ENCODE measurements at places on chromosomes 7 and 10. TPM values are rescaled to one million over a fixed set of nuclear protein-coding genes. Genes with fewer than 3 reads are reported as not detected.

The BAG3 gene
- 106 TPM for total RNA-seq

The SPDYE8 gene
- not detected for total RNA-seq

The RELN gene
- 0.39 TPM for total RNA-seq

The DOCK1 gene
- 58.1 TPM for total RNA-seq

The OPALIN gene
- total RNA-seq: not detected

The FANK1 gene
- 0.94 TPM for total RNA-seq

The AHCYL2 gene
- total RNA-seq: 9.2 TPM

DNA sequence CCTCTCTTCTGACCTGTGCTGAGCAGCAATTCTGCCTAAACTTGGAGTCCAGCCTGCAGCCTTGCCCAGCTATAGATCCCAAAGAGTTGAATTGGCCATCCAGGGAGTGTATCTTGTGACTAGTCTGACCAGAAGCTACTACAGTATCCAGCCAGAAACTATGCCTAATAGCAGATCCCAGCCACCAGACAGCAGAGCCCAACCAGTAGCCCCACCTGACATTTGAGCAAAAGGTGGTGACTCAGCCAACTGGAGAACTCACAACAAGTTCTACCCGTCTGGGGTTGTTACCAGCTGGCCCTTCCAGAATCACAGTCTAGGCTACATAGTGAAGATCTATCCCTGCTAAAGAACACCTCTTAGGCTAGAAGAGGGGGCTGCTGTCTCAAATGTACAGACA, 315.0 kb downstream of the CRPPA start:
- DNase-seq: no peak

- no peak for DNase-seq
Observed at GRCh38 chr10:12852687-12853086, 148.8 kb downstream of the CCDC3 start.

GRCh38 chr7:36405409-36405803, 15.7 kb downstream of the ANLN start:
- DNase-seq: no peak

GRCh38 chr10:88343761-88344484, 239.2 kb downstream of the RNLS start:
- no peak for DNase-seq

DNA sequence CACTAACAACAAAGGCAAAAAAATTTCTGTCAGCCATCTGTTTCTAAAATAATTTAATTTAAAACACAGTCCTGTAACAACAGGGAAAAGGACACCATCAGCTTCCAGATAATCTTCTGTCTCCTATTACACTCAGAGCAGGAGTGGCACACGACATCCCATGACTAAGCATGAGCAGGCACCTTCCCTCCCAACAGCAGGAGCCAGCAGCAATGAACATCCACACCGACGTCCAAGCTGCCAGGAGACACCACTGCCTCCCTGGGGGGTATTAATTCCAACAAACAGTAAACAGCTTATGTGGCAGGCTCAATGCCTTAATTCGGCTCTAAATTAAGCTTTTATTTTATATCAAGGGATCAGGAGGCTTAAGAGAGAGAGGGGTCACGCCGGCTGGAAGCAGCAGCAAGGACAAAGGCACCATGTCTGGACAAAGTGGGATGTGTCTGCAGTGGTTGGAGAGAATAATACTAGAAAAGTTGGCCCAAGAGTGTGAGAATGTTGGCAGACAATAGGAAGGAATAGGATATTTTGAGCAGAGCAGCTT, 45.7 kb downstream of the KIAA1549 start:
- peak; percentile 89 for DNase-seq

DNA sequence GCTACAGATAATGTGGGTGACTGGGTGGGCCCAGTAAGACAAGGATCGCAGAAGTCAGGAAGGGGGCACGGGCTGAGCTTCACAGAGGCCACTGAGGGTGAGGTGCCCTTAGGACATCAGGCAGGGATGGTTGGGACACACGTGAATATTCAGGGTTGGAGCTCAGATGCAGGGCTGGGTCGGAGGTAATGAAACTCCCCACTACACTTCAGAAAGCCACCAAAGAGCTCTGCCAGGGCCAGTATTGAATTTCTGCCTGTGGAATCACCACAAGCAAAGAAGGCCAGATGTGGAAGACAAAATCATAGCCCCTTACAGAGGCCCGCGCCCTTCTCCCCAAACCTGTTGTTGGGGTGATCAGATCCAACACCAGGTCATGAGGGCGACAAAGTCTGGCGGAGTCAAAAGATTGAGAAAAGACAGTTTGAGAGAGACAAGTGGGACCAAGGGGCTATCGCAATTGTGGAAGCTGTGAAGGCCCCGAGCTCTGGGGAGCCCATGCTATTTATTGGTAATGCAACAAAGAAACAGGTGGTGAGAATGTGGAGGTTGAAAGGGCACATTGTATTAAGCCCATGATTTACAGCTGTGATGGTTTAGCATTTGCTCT, 42.4 kb downstream of the STRA8 start:
- no peak for DNase-seq

DNA sequence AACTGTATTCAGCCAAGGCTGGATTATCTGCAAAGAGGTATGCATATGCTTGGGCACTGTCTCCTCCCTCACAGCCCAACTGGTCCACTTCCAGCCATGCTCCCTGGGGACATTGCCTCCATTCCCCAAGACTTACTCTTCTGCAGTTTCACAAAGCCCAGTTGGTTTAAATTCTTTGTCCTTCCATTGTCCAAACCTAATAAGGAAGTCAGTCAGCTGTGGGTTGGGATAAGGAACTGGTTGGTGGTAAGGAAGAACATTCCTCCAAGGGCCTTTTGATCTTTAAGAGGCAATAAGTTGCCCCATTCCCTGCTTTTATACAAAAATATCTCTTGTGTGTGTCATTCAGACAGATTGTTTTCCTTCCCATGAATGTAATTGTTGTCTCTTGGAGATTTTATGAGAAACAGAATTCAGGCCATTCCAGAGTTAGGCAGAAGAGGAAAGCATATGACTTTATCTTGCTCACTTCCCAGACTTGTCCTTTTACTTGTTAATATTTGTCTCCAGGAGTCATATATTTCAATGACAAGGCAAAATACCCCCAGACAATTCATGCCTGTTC, 673.7 kb downstream of the SUGCT start:
- peak; percentile 97 for DNase-seq

GRCh38 chr10:103556383-103557007, 63.0 kb downstream of the NEURL1 start:
- no peak for DNase-seq

- no peak for DNase-seq
Observed at GRCh38 chr10:132834311-132834761, 48.4 kb upstream of the NKX6-2 start.

DNA sequence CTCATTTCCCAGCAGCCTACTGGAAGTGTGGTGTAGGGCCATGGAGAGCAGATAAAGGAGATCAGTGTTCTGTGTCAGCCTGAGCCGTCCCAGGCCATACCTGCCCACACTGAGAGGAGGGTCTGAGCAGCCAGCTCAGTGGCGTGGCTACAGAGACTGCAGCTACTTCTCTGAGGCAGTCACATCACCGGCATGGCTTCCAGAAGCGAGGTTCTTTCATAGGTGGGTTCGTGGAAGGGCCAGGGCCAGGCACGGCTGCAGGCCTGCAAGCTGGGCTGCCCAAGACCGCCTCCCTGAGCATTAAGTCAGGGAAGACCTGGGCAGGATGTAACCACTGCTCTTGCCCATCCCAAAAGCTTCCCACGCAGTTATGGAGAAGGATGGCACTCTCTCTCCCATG, 34.9 kb downstream of the LDB3 start:
- no peak for DNase-seq

DNA sequence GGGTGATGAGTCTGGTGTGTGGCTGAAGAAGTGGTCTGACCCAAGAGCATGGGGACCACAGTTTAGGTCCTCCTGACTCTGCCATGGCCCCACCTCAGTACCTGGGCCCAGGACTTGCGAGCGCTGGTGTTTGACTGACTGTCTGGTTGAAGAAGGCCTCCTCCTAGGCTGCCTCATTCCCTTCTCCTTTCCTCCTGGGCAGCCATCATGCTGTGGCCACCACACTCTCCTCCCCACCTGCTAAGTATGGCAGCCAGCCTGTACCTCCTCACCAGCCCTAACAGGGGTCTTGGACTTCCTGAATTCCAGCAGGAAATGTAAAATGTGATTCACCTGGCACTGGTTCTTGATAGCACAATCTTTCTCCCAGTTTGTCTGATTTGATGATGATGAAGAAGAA, 156.8 kb upstream of the GPR26 start:
- DNase-seq: no peak

GRCh38 chr7:129803546-129804081, 149.1 kb downstream of the UBE2H start:
- no peak for DNase-seq

DNA sequence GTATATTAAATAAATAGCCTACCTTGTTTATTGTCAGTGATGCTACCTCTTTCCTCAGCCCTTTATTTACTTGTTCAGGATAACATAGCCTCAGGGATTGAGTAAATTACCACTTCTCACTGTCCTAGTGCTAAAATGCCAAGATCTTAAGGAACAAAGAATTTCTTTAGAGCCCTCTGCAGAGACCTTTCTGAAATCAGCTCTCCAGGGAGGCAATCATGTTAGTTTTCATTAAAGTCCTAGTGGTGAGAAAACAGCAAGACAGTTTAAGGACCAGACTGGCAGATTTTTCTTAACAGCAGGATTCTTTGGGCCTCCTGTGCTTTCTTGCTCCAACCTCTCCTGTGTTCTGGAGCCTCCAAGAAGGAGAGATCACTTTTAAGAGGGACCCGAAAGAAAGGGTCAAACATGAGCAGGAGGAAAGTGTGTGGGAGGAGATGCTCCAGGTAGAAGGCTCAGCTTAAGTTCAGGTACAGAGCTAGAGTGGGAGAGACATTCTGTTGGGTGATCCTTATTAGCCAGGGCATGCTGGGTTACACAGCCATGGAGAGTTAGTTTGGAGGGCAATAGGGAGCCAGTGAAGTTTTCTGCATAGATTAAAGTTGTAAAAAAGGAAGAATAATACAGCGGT, 1.2 kb upstream of the PLCE1 start:
- no peak for DNase-seq

DNA sequence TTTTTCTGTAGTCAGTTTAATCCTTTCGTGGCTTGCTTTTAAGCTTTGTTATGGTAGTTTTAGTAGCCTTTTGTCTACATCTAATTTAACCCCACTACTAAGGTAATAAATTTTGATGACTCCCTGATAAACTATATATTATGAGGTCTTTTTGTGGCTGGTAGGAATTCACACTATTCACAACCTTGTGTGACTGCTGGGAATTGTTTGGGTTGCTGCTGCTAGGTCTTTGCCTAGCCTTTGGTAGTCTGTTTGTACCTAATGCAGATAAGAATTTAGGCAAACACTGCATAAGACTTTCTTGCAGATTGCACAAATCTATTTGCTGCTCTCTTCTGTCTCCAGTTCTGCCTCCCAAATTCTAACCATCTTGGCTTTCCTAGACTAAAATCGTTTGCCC, 58.3 kb downstream of the SHOC2 start:
- peak; percentile 30 for DNase-seq

GRCh38 chr10:86673827-86674581, 5.7 kb downstream of the LDB3 start:
- no peak for DNase-seq

DNA sequence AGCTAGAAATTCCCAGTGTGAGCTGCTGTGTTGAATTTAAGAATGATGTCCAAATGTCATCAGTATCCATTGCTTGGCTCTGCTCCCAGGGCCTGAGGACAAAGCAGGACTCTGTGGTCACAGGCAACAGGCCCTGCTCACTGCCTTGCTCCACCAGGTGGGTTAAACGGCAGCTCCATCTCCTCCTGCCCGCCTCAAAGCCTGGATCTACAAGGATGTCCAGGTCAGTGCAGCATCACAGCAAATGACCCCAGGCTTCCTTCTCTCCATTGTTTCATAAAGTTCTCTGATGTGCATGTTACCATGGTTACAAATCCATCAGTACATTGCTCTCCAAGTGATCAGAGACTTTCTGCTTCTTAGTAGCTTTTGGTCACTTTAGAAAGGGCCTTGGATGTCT, 322.0 kb upstream of the ZNF32 start:
- no peak for DNase-seq

- DNase-seq: no peak
Observed at GRCh38 chr7:13774976-13775375, 214.5 kb downstream of the ETV1 start.

GRCh38 chr10:61063034-61063433, 119.0 kb upstream of the RHOBTB1 start:
- no peak for DNase-seq

DNA sequence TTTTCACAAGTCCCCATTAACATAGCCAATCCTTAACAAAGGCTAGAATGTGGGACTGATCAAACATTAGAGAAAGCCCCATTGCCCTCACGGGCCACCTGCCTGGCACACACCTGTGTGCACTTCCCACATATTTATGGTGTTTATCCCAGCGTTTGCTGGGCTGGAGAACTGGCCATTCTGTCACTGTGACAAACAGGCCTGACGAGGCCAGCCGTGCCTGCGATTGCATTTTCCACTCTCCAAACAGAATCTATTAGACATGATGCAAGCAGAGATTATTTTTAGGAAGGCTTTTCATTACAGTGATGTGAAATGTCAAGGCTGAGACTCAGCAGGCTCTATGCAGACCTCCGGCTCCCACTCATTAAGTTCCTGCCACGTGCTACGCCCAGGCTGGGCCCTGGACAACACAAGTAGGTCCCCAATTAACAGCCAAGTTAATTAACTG, 20.4 kb downstream of the PTPRN2 start:
- DNase-seq: no peak

DNA sequence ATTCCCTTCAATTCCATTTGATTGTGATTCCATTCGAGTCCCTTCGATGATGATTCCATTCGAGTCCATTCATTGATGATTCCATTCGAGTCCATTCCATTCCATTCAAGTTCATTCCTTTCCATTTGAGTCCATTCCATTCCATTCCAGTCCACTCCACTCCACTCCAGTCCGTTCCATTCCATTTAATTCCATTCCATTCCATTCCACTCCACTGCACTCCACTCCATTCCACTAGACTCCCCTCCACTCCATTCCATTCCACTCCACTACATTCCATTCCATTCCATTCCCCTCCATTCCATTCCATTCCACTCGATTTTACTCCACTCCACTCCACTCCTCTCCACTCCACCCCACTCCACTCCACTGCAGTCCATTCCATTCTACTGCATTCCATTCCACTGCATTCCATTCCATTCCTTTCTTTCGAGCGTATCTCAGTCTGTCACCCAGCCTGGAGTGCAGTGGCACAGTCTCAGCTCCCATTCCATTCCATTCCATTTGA, 115.7 kb downstream of the ZNF92 start:
- no peak for DNase-seq

DNA sequence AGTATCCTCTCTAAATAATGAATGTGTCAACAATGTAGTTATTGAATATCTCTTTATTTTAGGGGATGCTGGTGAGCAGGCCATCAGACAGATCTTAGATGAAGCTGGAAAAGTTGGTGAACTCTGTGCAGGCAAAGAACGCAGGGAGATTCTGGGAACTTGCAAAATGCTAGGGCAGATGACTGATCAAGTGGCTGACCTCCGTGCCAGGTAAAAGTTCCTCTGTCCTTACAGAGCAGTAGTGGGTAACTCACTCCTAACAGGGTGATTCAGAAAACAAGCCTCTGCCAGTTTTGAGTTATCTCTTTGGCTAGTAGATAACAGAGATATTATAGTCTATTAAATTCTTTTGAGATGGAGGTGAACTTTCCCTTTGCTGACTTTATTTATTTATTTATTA, 67.3 kb downstream of the AP3M1 start:
- DNase-seq: no peak

All from HFFc6 (cell line).